NCI-H1694 (cell line): ENCODE measurements at places on chromosomes 6 and 20.

GRCh38 chr6:659716-660581 lies 3.0 kb upstream of the HUS1B start:
- no peak for DNase-seq

- no peak for DNase-seq
These were observed 36.6 kb downstream of the MGME1 start for GRCh38 chr20:18005170-18005989.

GRCh38 chr6:117555882-117556498 lies 46.3 kb downstream of the GOPC start:
- DNase-seq: peak; percentile 30

- DNase-seq: no peak
These were observed 178.9 kb downstream of the FUT9 start for GRCh38 chr6:96194675-96195074.

DNA sequence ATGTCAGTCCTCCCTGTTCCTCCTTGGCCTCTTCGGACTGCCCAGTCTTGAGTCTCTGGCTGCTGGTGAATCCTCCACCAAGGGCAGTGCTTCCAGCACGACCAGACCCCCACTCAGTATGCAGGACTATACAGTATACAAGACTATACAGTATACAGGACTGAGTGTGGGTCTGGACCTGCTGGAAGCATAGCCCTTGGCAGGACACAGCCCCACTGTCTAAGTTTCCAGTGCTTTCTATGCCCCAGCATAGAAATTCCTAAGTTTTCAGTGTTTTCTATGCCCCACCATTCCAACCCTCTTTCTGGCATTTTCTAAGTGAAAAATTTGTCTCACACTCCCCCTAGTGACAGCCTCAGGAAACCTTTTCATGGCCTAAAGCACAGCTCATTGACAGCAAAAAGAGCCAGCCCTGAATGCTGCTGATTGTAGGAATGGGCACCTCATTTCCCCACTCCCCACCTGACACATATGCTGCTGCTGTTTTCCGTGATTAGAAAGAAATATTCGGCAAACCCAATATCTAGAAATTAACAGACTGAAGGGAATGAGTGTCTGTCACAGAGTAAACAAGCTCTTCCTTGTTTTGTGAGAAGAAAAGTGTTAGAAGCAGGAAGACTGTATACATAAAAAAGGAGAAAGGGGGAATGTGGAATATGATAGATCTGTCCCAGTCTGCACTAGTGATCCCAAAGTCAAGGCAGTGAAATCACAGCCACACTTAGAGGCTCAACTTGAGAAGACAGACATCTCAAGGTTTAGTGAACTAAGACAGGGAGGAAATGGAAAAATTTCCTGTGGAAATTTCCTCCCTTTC lies 206.9 kb downstream of the IBTK start:
- peak; percentile 9 for DNase-seq

DNA sequence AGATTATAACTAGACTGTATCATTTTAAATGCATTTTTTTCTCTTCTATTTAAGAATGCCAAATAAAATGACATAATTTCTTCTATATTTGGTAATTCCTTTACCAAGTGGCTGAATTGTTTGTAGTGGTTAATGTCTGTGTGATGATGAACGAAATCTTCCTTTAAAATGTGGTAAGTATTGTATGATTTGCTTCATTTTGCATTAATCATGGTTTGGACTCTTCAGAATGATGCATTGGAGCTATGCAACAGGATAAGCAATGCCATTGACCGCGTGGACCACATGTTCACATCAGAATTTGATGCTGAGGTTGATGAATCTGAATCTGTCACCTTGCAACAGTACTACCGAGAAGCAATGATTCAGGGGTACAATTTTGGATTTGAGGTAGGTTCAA lies 99.6 kb downstream of the MAP3K4 start:
- no peak for DNase-seq
